Progenitor cell of endocrine pancreas (in vitro differentiated cells): ENCODE measurements at places on chromosomes 12 and 14. TPM values are rescaled to one million over a fixed set of nuclear protein-coding genes. Genes with fewer than 3 reads are reported as not detected.

- DNase-seq, result no peak
Observed at GRCh38 chr14:22567437-22567836, 21.6 kb downstream of the DAD1 start.

RAD51AP1 gene
- 33.4 and 40.1 TPM in 2 replicates for total RNA-seq

DNA sequence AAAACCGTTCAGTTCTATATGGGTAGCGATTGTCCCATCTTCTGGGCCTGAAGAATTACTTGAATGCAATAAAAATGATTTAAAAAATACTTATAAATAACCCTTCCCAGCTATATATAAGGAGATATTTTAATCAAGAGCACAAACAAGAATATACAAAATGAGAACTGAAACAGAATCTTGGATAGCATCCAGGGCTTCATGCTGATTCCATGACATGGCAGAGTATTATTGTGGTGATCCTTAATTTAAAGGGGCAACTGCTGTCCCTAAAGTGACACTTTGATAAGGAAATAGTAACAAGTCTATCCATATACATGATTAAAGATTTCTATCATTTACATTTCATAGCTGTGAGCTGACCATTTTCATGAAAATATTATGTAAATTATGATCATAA lies 18.8 kb downstream of the WBP11 start:
- no peak for DNase-seq

MMP17 gene
- total RNA-seq, result 0.48 and 0.49 TPM in 2 replicates

DNA sequence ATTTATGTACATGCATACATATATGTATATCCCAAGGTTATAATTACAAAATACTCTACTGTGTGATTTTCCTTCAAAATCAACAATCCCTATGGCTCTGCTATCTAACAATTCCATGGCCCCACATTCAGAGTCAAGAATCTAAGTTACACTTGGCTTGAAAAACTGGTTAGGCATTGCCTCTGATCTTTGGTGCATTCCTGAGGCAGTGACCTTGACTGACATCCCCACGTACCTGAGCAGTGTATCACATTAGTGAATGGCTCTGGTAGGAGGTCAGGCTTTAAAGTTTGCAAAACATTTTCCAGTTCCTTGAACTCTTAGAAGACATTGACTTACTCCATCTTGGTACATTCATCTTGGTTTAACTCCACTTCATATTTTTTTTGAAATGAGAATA lies 8.5 kb upstream of the STON2 start:
- no peak for DNase-seq
